ENCODE measurements at places on chromosomes 7 and 10. TPM values are rescaled to one million over a fixed set of nuclear protein-coding genes. Genes with fewer than 3 reads are reported as not detected.

The DOCK1 gene
- 11.6 TPM for polyA plus RNA-seq

The PNLIPRP2 gene
- 0.11 TPM for polyA plus RNA-seq

The TMEM236 gene
- polyA plus RNA-seq: 0.02 TPM

The RAB18 gene
- 7.5 TPM for polyA plus RNA-seq

The SLC39A12 gene
- polyA plus RNA-seq: not detected

The HTRA1 gene
- 20.1 TPM for polyA plus RNA-seq

The COL1A2 gene
- polyA plus RNA-seq: 45.2 TPM

The ATOH7 gene
- polyA plus RNA-seq: 1.0 TPM
